ENCODE measurements at places on chromosomes 7 and 10.
A peak's percentile ranks its signal among the peaks of the same experiment; 100 is the strongest.

GRCh38 chr10:65566906-65567305 lies 1358.9 kb upstream of the LRRTM3 start:
- no peak for DNase-seq

DNA sequence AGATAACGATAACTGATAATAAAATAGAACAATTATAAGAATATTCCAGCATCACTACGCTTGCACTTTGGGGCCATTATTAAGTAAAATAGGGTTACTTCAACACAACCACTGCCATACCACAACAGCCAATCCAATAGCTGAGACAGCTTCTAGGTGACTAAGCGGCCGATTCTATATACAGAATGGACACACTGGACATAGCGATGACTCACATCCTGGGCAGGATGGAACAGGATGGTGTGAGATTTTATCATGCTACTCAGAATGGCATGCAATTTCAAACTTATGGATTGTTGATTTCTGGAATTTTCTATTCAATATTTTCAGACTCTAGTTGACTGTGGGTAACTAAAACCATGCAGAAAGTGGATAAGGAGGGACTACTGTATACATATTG lies 920.9 kb downstream of the LRMDA start:
- DNase-seq: no peak

- no peak for DNase-seq
Observed at GRCh38 chr7:95586951-95587301, 9.4 kb downstream of the PDK4 start.

GRCh38 chr7:132571970-132572369 lies 4.3 kb downstream of the PLXNA4 start:
- DNase-seq: no peak

DNA sequence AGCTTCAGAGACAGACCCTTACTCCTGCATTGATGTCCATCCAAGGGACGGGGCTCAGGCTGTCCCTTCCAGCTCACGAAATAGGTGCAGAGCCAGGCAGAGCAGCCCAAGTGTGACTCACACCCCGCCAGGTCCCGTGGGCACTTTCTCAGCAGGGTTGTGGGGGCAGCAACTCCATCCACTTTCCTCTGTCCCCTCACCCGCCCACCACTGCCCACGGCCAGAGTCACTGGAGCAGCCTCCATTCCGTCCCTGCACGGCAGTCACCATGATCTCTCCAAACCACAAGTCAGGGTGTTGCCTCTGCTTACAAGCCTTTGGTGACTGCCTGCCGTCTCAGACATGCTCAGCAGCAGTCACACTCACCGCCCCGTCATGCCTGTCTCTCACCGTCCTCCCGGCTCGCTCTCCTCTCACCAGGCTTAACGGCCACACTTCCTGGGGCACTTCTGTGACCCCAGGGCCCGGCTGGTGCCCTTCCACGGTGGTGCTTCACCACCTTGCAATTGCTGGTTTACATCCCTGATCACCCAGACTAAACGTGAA lies 39.3 kb downstream of the CALML3 start:
- peak; percentile 11 for DNase-seq

DNA sequence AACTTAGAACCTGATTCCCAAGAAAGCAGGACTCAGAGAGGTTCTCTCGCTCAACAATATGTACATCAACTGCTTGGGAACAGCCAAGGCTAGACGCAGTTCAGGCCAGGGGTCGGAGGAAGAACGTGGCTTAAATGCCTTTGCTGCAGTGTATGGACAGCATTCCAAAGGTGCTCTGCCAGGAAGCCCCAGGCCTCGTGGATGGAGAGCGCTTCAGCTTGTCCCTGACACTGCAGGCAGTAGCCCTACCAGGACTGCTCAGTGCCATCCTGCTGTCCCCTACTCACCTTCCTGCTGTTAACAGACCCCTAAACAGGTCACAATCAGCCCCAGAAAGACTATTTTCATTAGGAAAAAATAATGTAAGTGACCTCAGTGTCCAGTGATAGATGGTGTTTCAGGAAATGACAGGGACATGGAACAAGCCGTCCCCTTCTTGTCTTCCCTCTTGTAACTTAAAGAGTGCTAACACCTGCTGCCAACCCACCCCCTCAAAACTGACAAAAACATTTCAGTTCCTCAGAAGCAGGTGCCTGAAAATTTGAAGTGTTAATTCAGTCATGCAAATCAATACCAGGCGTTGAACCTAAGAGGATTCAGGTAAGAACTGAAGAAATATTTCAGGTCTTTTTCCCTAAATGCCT lies 16.5 kb downstream of the CREB3L2 start:
- DNase-seq: no peak

DNA sequence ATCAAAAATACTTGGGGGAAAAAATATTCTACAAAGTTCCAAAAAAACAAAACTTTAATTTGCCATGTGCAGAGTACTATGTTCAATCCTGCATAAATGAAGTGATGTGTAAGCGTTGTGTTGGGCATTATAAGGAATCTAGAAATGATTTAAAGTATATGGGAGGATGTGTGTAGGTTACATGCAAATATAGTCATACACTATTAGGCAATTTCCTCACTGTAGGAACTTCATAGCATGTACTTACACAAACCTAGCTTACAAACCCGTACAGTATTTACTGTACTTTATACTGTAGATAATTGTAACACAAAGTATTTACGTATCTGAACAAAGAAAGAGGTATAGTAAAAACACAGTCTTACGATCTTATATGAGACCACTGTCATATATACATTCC lies 72.3 kb downstream of the NRBF2 start:
- DNase-seq: no peak

GRCh38 chr10:73344269-73344668 lies 14.4 kb downstream of the CFAP70 start:
- no peak for DNase-seq

GRCh38 chr10:63409465-63410027 lies 56.2 kb downstream of the JMJD1C start:
- DNase-seq: no peak

- peak; percentile 7 for DNase-seq
Observed at GRCh38 chr10:6200734-6201515, 1.8 kb upstream of the PFKFB3 start.

GRCh38 chr10:121851786-121852185 lies 76.0 kb downstream of the ATE1 start:
- no peak for DNase-seq

DNA sequence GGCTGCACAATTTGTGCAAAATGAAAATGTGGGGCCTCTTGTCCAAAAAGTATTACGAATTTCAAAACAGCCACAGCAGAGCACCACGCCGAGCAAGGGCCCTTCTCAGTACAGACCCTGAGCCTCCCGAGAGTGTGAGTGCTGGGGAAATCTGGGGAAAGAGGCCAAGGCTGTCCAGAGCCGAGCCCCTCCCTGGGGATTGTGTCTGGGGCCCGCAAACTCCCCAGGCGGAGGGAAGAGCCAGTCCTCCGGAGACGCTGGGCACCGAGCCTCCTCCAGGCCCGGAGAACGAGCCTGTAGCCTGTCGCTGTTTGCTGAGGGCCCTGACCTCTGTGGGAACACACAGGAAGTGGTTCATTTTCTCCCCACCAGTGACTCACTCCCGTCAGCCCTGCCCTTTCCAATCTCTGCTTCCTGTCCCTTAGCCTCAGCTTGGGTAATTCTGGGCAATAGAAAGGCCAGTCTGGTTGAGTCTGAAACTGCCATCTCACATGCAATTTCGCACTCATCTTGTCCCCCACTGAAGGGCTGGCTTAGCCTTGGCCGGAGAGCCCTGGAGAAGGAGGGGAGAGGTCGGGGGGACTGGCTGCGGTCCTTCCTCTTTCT lies 19.5 kb upstream of the GNA12 start:
- DNase-seq: peak; percentile 85

GRCh38 chr10:101331956-101332355 lies 22.0 kb upstream of the BTRC start:
- no peak for DNase-seq

DNA sequence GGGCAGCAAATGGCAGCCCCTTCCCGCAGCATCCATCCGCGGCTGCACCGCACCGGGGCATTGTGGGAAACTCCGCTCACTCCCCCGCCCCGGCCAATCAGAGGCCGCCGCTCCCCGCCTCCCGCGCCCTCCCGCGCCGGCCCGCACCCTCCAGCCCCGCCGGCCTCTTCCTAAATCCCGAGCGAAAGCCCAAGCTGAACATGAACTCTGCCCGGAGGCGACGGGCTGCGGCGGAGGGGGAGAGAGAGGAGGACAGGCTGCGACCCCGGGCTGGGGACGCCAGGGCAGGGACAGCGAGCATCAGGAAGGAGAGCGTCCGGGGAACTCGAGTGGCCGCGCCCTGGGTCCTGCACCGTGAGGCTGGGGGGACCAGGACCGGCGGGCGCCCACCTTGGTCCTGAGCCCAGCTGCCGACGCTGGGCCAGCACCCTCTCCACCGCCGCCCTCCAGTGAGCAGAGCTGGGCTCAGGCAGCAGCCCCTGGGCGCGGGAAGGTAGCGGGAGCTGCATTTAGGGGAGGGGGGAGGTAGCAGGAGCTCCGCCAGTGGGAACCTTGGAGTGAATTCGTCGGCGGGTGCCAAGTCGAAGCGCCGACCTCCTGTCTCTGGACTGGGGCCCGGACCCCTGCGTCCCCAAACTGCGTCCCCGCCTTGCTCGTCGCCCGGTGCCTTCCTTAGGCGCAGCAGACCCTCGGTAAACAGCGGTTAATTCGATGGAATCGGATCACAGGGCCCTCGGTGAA lies at the start of gene DGKI:
DGKI (minus strand) TSS at position 148 of the 741 bp plus-strand sequence.
- DNase-seq: no peak

DNA sequence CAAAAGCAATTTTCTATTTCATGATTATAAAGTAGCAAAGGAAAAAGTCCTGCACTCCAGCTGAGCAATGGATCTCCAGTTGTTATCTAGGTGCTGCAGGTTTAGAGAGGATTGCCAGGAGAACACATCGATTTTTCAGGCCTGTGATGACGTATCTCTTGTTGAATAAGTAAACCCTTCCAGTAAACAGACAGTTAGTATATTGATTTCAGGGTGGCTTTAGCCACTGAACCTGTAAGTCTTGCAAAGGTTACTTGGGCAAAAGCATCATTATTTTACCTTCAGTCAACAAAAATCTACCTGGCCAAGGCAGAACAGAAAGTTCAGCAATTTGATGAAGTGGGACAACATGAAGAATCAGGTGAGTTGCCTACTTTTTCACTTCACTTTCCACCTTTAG lies 12.3 kb downstream of the EGFR start:
- DNase-seq: no peak

DNA sequence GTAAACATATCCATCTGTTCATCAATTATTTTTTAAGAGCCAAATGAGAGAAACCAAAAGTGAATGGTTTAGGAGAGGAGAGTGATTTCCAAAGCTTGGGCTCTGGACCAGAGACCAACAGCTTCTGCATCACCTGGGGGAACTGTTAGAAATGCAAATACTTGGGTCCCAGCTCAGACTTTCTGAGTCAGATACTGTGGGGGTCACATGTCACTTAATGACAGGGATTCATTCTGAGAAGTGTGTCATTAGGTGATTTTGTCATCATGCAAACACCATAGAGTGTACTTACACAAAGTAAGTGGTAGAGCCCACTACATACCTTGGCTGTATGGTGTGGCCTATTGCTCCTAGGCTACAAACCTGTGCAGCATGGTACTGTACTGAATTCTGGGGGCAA lies 128.5 kb upstream of the PRR15 start:
- DNase-seq: no peak

- DNase-seq: peak; percentile 18
Observed at GRCh38 chr7:100799037-100799896, 28.1 kb downstream of the EPHB4 start.

DNA sequence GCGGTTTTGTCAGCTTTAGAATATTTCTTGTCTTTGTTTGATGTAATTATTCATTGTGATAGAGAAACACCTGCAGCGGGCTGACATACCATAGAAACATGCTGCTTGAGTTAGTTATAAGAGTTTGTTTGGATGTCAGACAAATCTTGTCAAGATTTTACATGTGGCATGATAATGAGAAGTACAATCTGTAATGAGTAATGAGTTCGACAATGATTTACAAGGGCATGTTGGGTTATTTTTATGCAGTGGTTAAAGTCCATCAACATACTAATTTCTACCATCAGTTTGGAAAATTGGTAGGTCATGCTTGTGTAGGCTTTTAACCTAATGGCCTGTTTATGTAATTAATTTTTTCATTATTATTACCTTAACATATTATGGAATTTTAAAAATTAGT lies 31.3 kb downstream of the FZD1 start:
- DNase-seq: no peak

DNA sequence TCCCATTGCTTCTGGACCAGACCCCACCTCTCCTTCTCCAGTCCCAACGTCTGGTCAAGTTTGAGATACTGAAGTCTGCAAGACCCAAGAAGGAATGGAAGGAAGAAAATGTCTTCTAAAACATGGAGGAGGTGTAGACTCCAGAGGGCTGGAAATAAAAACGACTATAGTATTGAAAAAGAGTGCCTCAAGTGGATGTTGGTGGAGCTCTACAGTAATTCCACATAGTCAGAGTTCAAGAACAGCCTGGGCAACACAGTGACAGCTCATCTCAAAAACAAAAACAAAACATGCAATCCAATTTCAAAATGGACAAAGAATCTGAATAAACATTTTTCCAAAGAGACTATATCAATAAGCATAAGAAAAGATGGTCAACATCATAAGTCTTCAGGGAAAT lies 2.3 kb upstream of the PCGF6 start:
- no peak for DNase-seq

DNA sequence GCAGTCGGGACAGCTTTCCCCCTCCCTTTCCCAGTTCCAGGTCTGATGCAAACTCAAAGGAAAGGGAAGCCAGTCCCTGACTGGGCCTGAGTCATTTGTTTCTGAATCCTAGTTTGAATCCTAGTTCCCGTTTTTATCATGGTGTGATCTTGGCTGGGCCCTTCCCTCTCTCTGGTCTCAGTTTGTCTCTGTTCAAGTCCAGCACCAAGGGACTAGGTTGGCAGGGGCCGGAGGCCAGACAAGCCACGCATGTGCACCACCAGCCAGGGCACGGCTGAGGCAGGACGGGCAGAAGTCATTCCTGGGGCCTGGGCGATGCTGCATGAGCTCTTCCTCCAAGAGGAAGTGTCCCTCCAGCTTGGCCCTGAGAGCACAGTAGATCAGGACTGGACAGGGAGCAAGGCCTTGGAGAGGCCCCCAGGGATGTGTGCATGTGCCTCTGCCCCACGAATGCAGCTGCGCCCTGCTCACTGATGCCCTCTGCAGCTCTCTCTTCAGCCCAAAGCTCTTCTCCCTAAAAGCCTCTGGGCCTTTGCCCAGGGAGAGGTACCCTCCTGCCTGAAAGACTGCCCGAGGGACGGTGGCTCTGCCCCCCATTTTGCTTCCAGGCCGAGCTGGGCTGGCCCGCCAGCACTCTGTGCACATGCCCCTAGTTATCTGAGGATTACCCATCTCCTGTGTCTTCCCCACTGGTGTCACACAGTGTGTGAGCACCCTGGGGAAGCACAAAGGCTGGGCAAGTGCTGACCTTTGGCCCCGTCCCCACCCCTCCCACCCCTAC lies 86.7 kb downstream of the ZMIZ1 start:
- DNase-seq: no peak

DNA sequence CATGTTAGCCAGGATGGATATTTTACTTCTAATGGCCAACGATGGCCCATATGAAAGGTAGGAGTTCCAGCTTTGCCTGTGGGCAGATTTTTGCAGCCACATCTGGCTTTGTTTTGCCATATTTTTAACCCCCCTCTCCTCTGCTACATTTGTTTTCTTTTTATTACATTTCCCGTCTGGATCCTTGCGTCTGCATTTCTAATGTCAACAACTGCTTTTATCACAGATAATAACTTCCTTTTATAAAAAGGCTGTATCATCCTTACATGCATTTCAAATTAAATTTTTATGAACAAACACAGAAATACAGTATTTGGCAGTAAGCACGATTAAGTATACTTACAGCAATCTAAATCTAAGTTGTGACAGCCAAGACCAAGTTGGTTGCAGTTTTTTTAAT lies 156.0 kb downstream of the BAMBI start:
- no peak for DNase-seq

- no peak for DNase-seq
Observed at GRCh38 chr10:125030567-125031197, 88.8 kb downstream of the ZRANB1 start.

- DNase-seq: no peak
Observed at GRCh38 chr10:99754670-99755069, 22.6 kb downstream of the CUTC start.

Measured in immature natural killer cell (primary cell).